ENCODE measurements at places on chromosomes 3 and 15.

DNA sequence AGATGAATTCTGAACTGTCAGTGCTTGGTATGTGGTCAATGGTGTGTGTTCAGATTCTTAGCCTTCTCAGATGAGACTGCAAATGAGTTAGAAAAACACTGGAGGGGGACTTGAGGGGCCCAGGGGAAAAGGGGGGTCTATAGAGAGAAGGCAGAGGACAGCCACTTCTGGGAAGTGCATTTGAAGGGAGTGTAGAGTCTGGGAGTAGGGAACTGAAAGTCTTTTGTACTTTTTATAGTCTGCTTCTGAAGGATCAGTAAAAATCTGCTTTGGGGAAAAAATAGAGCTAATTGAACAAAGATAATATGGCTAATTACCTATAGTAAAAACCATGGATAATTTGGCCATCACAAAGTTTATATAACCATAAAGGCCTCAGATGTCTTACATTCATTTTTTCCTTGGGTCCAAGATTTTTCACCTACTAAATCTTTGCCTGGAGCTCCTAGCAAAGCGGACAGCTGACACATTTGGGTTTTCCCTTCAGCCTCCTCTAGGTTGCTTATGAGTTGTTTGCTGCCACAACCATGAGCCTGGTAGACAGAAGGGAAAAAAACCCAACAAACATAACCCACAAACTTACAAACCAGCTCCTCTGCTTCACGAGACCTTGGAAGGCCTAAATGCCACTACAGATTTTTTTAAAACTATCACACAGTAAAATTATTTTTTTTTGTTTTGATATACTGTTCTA, 48.8 kb downstream of the CD86 start:
- DNase-seq, result no peak

DNA sequence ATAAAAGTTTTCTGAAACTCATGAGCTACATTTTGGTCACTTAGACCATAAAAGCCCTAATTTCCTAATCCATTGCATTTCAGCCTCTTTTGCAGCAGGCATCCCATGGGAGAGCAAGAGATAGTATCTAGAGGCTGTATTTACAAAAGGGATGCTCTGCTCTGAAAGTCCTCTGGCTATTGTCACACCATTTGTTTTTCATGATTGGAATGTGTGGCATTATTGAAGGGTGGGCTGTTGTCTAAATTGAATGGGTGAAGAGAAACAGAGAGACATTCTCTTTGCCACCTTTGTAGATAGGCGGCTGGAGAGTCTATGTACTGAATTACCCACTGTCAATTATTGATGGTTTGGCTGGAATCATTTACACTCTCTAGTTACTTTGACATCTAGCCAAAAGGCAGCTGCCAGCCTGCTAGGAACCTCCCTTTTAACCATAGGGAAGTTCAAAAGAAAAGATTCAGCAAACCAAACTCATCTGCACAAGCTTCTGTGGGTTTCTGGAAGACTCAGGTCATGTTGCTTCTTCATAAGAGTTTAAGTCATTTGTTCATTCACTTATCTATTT, 89.8 kb upstream of the RARB start:
- DNase-seq, result no peak

GRCh38 chr3:181530584-181530983, 181.1 kb upstream of the SOX2 start:
- no peak for DNase-seq

DNA sequence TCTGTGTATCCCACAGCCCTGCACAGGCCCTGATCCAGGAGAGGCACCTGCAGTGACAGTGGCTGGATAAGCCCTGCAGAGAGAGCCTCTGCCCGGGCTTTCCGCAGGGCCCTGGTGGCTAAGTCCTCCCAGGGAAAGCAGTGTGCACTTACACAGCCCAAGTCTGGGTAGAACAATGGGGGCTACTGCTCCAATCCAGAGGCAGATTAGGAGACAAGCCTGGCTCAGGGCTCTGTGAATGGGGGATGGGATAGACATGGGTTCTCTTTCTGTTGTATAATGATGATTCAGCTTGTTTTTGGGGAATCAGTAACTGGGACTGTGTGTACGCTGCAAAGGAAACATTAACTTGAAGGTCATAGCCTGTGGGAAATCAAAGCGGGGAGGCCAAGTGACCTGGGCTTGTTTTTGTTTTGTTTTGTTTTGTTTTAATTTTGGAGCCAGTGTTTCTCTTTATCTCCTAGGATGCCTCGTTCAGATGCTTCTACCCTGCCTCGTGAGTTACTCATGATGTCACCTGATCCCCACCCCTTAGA, 4.1 kb upstream of the ALDH1L1 start:
- no peak for DNase-seq

GRCh38 chr15:72162569-72162968, 35.0 kb downstream of the GRAMD2A start:
- DNase-seq, result no peak

GRCh38 chr3:131591394-131592014, 88.7 kb upstream of the MRPL3 start:
- no peak for DNase-seq

GRCh38 chr3:46107682-46108081, 80.4 kb upstream of the XCR1 start:
- no peak for DNase-seq

DNA sequence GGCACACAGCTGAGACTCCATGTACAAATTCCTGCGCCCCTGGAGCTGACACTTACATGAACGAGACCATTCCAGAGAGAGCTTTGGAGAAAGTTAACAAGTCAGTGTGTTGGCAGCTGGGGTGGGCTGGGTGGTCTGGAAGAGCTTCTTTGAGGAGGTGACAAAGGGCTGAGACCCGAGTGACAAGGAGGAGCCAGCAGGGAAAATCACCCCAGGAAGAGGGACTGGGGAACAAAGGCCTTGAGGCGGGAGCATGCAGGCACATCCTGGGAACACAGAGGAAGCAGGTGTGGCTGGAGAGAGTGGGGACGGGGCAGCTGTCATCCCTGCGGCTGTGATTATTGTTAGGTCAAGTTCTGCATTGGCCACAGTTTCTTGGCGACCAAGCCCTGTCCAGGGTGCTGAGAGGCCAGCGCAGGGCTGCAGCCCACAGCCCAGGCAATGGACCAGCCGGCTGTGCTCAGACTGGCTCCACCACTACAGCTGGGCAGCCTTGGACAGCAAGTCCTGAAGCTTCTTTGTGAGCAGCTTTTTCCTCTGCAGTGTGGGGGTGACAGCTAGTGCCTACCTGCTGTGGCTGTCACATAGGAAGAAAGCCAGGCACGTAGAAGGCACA, 34.2 kb upstream of the PRR23E start:
- no peak for DNase-seq
